ENCODE measurements at places on chromosomes 2 and 18. TPM values are rescaled to one million over a fixed set of nuclear protein-coding genes. Genes with fewer than 3 reads are reported as not detected.

GRCh38 chr18:77130229-77131099 lies 2.1 kb downstream of the MBP start:
- H3K27me3 ChIP-seq: no peaks in the 10 kb centered on the region
- H3K4me3 ChIP-seq: peak overlapping the region; percentile 96
- H3K4me1 ChIP-seq: peaks cover 77% of the 10 kb centered on the region
- peak overlapping the region; percentile 88 for H3K27ac ChIP-seq

- no peak overlapping the region for H3K4me3 ChIP-seq
- H3K4me1 ChIP-seq: no peaks in the 10 kb centered on the region
- no peak overlapping the region for H3K27ac ChIP-seq
- no peaks in the 10 kb centered on the region for H3K27me3 ChIP-seq
- no peak for DNase-seq
Observed at GRCh38 chr2:117943013-117943672, 70.7 kb downstream of the CCDC93 start.

GRCh38 chr18:31050635-31051034 lies 8.1 kb upstream of the DSC3 start:
- H3K27me3 ChIP-seq: no peaks in the 10 kb centered on the region
- H3K4me3 ChIP-seq: no peak overlapping the region
- no peaks in the 10 kb centered on the region for H3K4me1 ChIP-seq
- H3K27ac ChIP-seq: no peak overlapping the region
- no peaks in the 10 kb centered on the region for H3K36me3 ChIP-seq

Gene CFAP221
- not detected for total RNA-seq

DNA sequence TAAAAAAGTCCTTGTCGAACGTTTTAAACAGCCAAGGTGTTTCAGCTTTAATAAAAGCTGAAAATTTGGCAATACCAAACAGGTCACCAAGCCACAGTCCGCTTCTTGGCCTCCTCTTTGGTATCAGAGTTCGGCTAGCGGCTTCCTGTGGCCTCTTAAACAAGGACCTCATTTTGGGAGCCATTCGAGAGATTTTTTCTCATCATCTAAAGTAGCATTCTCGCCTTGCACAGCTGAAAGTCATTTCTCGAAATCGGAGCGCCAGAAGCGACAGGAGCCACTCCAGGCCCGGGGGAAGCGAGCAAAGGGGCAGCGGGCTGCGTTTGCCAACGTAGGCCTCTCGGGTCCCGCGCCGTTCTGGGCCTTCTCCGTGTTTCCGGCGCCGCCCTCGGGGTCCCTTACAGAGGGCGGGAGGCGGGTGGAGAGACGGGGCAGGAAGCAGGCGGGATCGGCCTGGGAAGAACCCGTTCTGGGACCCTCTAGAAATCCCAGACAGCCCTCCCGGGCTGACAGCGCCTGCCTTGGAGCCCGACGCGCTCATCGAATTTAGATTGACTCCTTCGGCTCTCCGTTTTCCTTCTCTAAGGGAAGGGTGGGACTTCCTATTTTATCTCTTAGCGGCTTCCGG lies 522 bp upstream of the ZNF407 start:
- peak overlapping the region; percentile 96 for H3K27ac ChIP-seq
- DNase-seq: peak; percentile 74
- H3K4me3 ChIP-seq: peak overlapping the region; percentile 90
- H3K27me3 ChIP-seq: no peaks in the 10 kb centered on the region

Gene DYNC1I2
- 55.3 TPM for total RNA-seq

- no peak for DNase-seq
- peaks cover 25% of the 10 kb centered on the region for H3K27me3 ChIP-seq
Observed at GRCh38 chr18:59379772-59380522, 20.9 kb upstream of the LMAN1 start.

DNA sequence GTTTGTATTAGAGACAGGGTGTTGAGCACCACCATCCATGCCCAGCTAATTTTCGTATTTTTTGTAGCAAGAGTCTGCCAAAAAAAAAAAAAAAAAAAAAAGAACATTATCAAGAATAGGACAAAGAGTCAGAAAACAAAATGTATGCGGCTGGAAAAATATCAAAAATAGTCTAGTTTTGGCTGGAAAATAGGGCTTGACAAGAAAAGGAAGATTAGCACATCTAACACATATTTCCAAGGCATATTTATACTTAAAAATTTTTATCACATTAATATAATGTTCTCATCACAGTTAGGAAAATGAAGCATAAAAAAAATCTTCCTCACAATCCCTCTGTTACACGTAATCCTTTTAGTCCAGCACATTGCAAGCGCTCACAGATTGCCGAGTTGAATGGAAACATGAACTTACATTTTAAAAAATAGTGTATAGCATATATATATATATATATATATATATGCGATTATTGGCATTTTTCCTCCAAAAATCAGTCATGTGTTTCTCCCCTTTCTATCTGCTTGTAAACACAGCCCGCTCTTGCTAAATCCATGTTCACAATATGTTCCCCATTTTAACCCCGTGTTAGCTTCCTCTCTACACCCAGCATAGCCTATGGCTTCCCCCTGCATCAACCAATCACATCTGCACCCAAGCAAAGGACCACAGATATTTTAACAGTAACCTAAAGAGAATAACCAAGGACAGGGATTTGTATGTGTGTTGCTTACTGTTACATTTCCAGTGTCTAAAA lies 183.0 kb downstream of the AFF3 start:
- no peak overlapping the region for H3K27ac ChIP-seq
- DNase-seq: no peak
- no peaks in the 10 kb centered on the region for H3K36me3 ChIP-seq
- H3K4me1 ChIP-seq: no peaks in the 10 kb centered on the region
- H3K4me3 ChIP-seq: no peak overlapping the region
- no peaks in the 10 kb centered on the region for H3K27me3 ChIP-seq

Gene CHST10
- total RNA-seq: 2.1 TPM

Gene PSTPIP2
- 8.3 TPM for total RNA-seq

Gene APLF
- 3.6 TPM for total RNA-seq

DNA sequence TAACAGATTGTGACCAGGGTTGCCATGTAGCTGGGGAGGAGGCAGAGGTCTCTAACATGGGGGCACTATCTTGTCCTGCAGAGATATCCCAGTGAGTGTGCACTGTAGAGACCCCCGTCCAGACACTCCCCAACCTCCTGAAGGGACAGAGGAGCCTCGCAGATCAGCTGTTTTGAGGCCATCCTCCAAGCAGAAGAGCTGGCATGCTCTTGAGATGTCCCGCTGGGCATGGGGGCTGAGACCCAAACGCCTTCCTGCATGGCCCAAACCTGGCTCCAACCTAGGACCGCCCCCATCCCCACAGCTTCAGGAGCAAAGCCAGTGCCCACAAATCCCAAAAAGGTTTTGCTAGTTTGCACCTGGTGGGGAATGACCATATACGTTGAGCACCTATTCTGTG lies 2.7 kb upstream of the SLC66A3 start:
- DNase-seq: no peak
- no peaks in the 10 kb centered on the region for H3K36me3 ChIP-seq
- no peak overlapping the region for H3K27ac ChIP-seq
- H3K4me1 ChIP-seq: peaks cover 20% of the 10 kb centered on the region
- H3K4me3 ChIP-seq: no peak overlapping the region
- peaks cover 14% of the 10 kb centered on the region for H3K27me3 ChIP-seq

DNA sequence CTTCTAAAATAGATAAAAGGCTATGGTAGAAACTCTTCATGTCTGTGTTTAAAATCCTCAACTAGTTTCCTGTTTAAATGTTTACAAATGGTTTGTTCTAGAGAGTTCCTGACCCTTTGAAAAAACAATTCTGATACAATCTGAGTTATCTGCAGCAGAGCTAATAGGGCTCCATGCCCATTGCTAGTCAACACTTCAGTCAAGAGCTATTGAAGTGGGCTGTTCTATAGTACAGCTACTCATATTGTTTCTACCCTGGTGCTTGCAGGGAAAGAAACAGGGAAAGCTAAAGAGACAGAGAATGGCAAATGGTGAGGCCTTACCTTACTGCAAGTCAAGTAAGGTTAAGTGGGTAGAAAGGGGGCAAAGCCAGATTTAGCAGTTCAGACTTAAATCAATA lies 112.3 kb upstream of the CAVIN2 start:
- no peak for DNase-seq
- peaks cover 2% of the 10 kb centered on the region for H3K27me3 ChIP-seq
- no peaks in the 10 kb centered on the region for H3K4me1 ChIP-seq
- no peaks in the 10 kb centered on the region for H3K36me3 ChIP-seq
- no peak overlapping the region for H3K27ac ChIP-seq

Gene LYPD1
- total RNA-seq: not detected

Gene RETREG2
- total RNA-seq: 107 TPM

Gene PLEKHB2
- total RNA-seq: 73.0 TPM

DNA sequence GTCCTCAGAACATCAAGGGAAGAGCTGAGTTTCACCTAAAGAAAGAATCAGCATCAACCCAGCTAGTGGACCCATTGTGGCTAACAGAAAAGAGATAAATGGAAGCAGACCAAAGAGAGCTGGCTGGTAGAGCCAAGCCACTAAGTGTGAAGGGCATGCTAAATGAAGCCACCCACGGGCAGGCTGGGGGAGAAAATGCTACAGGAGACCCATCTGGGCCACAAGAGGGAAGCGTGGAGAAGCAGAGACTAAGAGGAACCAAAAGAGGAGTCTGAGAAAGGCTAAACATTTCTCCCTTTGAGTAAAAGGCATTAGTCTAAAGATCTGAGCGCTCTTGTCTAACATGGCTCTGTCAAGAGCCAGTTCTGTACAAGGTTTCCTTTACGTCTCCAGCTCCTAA lies 15.8 kb downstream of the CWC22 start:
- H3K4me1 ChIP-seq: peaks cover 5% of the 10 kb centered on the region
- no peak for DNase-seq

DNA sequence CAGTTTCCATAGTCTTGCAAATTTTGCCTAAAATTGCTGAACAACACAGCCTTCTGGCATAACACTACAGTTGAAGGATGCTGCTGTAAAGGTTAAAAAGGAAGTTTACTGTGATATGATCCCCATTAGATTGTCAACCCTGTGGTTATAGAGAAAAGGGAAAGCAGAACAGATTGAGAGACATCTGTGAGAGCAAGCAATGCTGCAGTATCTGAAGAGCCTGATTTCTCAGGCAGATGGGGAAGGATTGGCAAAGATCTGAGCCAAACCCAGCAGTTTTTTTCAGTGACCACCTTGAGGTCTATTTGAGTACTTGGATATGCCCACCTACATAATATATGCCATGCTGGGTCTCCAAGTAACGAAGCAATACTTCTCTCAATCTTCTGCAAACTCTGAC lies 8.5 kb upstream of the ST8SIA3 start:
- H3K36me3 ChIP-seq: no peaks in the 10 kb centered on the region
- H3K4me1 ChIP-seq: no peaks in the 10 kb centered on the region
- H3K27me3 ChIP-seq: no peaks in the 10 kb centered on the region
- no peak overlapping the region for H3K4me3 ChIP-seq

DNA sequence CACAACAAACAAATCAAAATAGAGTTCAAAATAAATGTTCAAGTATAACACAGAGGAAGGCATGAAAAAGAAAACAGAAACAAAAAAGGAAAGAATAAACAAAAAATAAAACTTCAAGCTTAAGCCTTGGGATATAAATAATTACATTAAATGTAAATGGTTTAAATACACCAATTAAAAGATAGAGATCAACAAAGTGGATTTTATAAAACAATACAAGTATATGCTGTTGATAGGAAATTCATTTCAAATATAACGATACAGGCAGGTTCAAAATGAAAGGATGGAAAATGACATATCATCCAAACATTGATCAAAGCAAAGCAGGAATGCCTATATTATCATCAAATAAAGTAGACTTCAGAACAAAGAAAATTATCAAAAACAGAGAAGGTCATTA lies 16.7 kb downstream of the EXOC6B start:
- no peak overlapping the region for H3K27ac ChIP-seq
- no peak for DNase-seq
- H3K36me3 ChIP-seq: peaks cover 25% of the 10 kb centered on the region
- H3K27me3 ChIP-seq: no peaks in the 10 kb centered on the region
- H3K4me3 ChIP-seq: no peak overlapping the region
- peaks cover 7% of the 10 kb centered on the region for H3K4me1 ChIP-seq

GRCh38 chr18:45441110-45441847 lies 174.0 kb upstream of the SLC14A2 start:
- H3K36me3 ChIP-seq: no peaks in the 10 kb centered on the region
- no peak for DNase-seq
- no peaks in the 10 kb centered on the region for H3K4me1 ChIP-seq
- H3K27me3 ChIP-seq: peaks cover 2% of the 10 kb centered on the region

Gene RTP5
- total RNA-seq: 0.13 TPM

GRCh38 chr18:45771587-45772480 lies 47.9 kb downstream of the SLC14A1 start:
- DNase-seq: no peak
- H3K4me1 ChIP-seq: peaks cover 23% of the 10 kb centered on the region
- no peak overlapping the region for H3K4me3 ChIP-seq
- no peak overlapping the region for H3K27ac ChIP-seq
- peaks cover 49% of the 10 kb centered on the region for H3K27me3 ChIP-seq
- no peaks in the 10 kb centered on the region for H3K36me3 ChIP-seq

DNA sequence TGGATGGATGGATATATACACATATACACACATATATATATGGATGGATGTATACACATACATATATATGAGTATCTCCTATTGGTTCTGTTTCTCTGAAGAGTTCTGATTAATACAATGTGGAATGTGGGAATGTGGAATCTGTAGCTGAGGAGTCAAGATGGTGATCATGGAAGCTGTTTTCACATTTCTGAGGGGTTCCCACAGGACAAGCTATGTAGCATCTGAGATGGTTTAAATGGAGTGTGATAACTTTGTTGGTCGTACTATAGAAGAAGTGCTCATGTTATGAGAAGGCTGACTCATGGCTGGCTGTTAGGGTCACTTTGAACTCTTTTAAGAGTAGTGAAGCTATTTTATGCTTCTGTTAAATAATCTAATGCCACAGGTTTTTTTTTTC lies 279.7 kb downstream of the MEIS1 start:
- H3K27me3 ChIP-seq: no peaks in the 10 kb centered on the region
- no peak overlapping the region for H3K27ac ChIP-seq
- DNase-seq: no peak
- H3K36me3 ChIP-seq: no peaks in the 10 kb centered on the region
- no peak overlapping the region for H3K4me3 ChIP-seq

- H3K4me3 ChIP-seq: no peak overlapping the region
- H3K27ac ChIP-seq: no peak overlapping the region
- no peaks in the 10 kb centered on the region for H3K36me3 ChIP-seq
- no peak for DNase-seq
- H3K4me1 ChIP-seq: no peaks in the 10 kb centered on the region
Observed at GRCh38 chr2:141075753-141076152, 1055.1 kb downstream of the LRP1B start.

GRCh38 chr2:237923481-237924163 lies 43.2 kb upstream of the UBE2F start:
- no peak overlapping the region for H3K27ac ChIP-seq
- H3K27me3 ChIP-seq: peaks cover 2% of the 10 kb centered on the region
- H3K4me3 ChIP-seq: peak overlapping the region; percentile 37
- peaks cover under 1% of the 10 kb centered on the region for H3K36me3 ChIP-seq
- H3K4me1 ChIP-seq: peaks cover 38% of the 10 kb centered on the region

DNA sequence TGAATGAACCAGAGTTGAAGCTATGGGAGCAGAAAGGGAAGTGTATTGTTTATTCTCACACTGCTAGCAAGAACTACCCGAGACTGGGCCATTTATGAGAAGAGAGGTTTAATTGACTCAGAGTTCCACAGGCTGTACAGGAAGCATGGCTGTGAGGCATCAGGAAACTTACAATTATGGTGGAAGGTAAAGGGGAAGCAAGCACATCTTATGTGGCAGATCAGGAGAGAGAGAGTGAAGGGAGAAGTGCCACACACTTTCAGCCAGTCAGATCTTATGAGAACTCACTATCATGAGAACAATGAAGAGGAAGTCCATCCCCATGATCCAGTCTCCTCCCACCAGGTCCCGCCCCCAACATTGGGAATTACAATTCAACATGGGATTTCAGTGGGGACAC lies 383.2 kb upstream of the SLC14A2 start:
- DNase-seq: no peak
- no peak overlapping the region for H3K4me3 ChIP-seq
- H3K4me1 ChIP-seq: no peaks in the 10 kb centered on the region
- no peak overlapping the region for H3K27ac ChIP-seq
- no peaks in the 10 kb centered on the region for H3K36me3 ChIP-seq

Gene PROKR1
- total RNA-seq: not detected

Gene TMEFF2
- total RNA-seq: not detected
